Esophagus squamous epithelium (tissue), 5 donors: ENCODE measurements at places on chromosomes 5 and 9.

DNA sequence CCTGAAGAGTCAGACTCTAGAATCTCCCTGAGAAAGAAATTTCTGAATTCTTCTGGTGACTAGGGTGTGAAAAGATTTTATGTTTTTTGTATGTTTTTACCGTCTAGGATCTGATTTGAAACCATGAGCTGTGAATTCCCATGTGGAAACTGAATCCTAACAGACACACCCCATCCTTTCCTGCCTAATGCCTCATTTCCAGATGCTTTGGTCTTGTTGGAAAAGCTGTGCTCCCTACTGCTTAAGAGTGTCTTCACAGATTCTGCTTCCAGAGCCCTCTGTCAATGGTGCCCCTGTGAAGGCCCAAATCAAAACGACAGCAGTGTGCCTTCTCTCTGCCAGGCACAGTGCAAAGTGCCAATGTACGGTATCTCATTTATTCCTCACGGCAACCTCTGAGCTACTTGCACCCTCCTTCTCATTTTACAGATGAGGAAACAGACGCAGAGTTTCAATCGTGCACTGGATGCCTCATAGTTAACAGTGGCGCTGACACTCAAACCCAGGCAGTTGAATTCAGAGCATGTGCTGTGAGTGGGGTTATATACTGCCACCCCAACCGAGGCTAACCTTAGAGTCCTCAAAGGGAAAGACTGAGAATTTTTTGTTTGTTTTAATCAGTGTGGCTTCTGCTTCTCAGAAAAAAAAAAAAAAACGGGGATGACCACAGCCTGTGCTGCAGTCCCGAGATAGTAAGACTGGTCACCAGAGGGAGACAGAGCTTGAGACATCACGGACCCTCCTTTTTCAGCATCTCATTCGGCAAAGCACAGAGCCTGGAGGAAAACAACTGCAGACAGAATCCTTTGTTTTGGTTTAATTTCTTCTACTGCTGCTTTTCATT is 188.4 kb downstream of the SNCAIP start:
- DNase-seq = no peak

DNA sequence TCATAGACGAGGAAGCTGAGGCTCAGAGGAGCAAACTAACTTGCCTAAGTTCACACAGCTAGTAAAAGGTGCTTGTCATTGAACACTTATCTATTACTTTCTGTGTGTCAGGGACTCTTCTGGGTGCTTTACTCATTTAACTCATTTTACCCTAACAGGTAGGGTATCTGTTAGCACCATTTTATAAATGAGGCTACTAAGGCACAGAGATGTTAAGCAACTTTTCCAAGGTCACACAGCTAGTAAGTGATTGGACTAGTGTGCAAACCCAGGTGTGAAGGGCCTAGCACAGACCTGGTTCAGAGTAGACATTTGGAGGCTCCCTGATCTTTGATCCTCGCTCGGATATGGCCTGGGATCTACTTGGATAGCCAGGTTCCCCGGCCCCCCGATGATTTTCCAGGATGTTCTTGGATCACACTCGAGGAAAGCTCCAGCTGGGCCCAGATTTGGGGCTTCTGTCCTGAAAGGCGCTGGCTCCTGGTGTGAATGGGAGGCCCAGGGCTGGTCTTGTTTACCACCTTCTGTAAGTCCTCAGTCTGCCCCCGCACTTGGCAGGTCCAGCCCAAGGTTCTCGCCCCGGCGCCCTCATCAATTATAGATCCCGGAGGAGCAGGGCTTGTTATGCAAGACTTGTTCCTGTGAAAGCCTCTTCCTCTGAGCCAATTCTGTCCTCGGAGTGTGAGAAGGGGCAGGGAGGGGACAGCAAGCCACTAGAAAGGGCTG is 37.5 kb downstream of the GSN start:
- DNase-seq = no peak

DNA sequence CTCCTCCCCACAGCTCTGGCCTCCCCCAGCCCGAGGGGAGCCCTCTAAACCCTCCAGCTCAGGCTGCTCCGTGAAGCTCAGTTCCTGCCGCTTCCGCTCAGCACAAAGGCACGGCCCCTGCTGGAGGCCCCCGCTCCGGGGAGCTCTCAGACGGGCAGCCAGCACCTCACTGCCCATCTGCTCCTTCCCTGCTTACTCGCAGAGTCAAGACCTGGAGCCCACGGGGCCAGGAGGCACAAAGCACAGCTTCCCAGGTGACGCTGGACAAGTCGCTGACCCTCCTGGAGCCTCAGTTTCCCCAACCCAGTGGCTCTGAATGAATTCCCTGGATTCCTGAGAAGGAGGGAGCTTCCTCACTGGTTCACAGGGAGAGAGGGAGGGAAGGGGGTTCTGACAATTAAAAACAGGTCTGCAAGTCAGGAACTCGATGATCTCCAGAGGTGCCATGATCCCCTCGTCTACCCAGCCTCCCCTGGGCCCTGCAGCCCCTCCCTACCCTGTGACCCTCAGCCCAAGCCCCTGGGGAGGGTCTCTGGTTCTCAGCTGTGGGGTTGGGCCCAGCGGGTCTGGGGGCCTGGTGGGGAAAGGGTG is 36.2 kb downstream of the VAV2 start:
- no peak for DNase-seq

DNA sequence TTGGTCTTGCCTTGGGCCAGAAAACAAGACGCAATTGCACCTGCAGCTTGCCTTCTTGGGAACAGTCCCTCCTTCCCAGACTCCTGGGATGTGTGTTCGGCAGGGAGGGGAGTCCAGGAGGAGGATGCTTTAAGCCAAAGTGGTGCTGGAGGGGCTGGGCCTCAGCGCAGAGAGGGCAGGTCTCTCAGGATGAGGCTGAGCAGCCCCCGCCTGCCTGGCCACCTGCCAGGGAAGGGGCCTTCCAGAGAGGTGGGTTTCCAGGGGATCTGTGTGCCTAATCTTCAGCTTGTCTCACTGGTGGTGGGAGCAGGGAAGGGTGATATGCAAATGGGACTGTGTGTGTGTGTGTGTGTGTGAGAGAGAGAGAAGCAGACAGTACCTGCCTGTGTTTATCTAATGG is 105.2 kb downstream of the ENTREP1 start:
- DNase-seq = no peak

- no peak for DNase-seq
These were observed 104.3 kb upstream of the SIMC1 start for GRCh38 chr5:176133877-176134276.

DNA sequence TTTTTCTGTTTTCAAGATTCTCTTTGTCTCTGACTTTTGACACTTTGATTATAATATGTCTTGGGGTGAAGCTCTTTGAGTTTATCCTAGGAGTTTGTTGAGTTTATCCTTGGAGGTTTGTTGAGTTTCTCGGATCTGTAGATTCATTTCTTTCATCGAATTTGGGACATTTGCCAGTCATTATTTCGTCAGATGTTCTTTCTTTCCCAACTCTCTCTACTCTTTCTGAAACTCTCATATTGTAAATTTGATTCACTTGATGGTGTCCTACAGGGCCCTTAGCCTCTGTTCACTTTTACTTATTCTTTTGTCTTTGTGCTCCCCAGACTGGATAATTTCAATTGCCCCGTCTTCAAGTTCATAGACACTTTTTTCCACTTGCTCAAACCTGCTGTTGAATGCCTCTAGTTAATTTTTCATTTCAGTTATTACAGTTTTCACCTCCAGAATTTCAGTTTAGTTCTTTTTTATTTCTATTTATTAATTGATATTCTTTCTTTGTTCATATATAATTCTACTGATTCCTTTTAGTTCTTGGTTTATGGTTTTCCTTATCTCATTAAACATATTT is 8.1 kb upstream of the TDRD7 start:
- DNase-seq = no peak

- DNase-seq = peak; percentile 26
These were observed 5.8 kb downstream of the TMEM268 start for GRCh38 chr9:114616684-114617520.

DNA sequence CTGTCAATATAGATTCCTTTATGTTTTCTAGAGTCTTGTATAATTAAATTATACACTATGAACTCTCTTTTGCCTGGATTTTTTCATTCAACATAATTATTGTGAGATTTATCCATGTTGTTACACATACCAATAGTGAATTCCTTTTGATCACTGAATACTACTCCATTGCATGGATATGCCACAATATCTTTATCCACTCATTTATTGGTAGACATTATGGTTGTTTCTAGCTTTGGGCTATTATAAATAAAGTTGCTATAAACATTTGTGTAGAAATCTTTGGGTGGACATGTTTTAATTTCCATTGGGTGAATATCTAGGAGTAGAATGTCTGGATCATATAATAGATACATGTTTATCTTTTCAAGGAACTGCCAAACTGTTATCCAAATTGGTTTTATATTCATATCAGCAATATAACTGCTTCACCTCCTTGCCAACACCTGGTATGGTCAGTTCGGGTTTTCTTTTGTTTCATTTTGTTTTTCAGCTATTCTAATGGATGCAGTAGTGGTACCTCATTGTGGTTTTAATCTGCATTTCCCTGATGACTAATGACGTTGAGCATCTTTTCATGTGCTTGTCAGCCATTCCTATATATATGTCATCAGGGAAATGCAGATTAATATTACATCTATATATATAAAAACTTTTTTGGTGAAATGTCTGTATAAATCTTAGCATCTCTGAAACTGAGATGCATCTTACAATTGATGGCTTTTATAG is 32.1 kb upstream of the TCF7 start:
- DNase-seq = no peak

GRCh38 chr5:134426361-134426760 is 14.7 kb upstream of the CDKN2AIPNL start:
- DNase-seq = no peak

DNA sequence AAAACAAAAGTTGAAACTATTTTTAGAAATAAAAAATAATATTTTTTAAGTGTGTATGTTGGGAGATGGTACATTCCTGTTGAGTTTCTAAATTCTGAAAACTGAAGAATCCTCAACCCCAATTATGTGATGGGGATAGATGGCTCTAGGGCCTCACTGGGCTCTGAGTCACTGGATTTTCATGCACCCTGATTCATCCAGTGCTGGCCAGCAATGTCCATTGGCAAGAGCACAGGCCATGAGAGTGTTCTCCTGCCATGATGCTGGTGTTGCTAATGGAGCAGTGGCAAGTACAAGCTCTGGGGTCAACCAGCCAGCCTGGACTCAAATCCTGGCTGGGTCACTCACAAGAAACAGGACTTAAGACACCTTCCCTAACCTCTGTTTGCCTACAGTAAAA is 23.3 kb downstream of the SMIM23 start:
- no peak for DNase-seq

GRCh38 chr5:168290902-168291341 is 523 bp upstream of the WWC1 start:
- DNase-seq = no peak

DNA sequence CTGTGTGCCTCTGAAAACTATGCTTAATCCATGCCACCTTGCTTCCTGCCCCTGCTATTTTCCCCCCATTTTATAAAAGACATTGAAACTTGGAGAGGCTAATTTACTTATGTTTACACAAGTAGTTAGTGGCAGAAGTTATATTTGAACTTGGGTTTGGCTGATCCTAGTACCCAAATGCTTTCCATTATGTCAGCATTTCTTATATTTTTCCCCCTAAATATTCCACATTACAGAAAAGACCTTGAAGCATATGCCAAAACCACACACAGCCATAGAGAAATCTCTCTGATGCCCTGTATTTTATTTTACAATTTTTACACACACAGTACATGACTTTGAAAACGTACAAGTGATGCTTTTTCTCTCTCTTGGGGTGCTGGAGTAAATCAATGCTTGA is 11.2 kb downstream of the C1QTNF2 start:
- no peak for DNase-seq

GRCh38 chr9:4334410-4334813 is 34.5 kb upstream of the GLIS3 start:
- DNase-seq = no peak

DNA sequence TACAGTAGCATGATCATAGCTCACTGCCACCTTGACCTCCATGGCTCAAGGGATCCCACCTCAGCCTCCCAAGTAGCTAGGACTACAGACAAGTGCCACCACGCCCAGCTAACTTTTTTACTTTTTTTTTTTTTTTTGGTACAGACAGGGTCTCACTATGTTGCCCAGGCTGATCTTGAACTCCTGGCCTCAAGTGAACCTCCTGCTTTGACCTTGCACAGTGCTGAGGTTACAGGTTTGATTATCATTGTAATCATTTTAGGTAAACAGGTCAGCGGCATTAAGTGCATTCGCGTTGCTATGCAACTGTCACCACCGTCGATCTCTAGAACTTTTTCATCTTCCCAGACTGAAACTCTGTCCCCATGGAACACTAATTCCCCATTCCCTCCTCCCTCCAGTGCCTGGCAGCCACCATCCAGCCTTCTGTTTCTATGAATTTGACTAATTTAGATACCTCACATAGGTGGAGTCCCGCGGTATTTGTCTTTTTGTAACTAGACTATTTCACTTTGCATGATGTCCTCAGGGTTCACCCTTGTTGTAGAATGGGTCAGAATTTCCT is 5.8 kb upstream of the CARD19 start:
- no peak for DNase-seq

GRCh38 chr9:38732885-38733284 is 13.0 kb upstream of the FAM240B start:
- no peak for DNase-seq

- DNase-seq = no peak
These were observed 42.1 kb downstream of the CXXC5 start for GRCh38 chr5:139690064-139690802.

DNA sequence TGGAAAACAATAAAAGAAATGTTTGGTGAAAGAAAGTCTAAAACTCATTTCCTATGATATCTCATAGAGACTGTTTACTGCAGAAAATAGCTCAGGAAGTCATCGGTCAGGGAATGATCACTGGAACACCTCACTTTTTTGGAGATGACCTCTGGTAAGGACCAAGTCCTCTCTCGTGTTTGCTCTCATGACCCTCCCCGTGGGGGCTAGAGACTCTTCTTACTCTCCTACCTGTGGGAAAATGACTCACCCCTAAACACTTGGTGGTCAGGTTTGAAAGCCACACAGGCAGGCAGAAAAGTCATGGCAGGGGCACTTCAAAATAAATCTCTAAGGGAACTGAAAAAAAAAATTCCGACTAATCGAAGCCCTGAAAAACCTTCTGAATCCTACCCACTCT is 48.2 kb downstream of the FAM240B start:
- no peak for DNase-seq

GRCh38 chr5:23208959-23209431 is 298.4 kb upstream of the PRDM9 start:
- no peak for DNase-seq

DNA sequence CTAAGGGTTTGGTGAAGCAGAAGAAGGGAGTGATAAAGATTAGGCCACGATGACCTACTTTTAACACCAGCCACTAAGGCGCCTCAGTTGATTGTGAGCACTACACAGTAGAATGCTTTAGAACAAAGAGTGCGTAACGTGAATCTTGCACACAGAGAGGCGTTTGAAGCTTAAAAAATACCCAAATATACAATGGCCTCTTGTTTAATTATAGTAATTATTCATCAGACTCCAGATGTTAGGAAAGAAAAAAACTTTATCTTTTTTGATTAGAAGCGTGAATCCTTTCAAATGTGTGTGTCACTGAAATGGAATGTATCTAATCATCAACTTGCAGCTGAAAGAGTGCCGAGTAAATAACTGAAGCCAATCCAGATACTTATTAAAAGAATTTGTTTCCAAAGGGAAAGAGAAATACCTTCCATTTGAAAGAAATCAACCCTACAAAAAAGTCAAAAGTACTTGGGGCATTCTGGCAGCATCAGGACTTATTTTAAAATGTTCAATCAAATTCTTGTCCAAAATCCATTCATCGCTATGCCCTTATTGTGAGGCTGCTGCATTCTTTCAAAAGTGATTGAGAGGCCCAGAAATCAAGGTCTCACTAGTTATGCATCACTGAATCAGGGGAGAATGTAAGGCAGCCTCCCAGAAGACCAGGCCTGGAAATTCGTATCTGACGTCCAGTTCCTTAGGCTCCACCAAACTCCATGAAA is 337.5 kb downstream of the ZNF608 start:
- no peak for DNase-seq

GRCh38 chr9:13970426-13970825 is 343.5 kb downstream of the NFIB start:
- no peak for DNase-seq
